Esophagus muscularis mucosa (tissue), 4 donors: ENCODE measurements at places on chromosomes 11 and 22. TPM values are rescaled to one million over a fixed set of nuclear protein-coding genes. Genes with fewer than 3 reads are reported as not detected.

HPX gene
- total RNA-seq, result 0.50 TPM

MPPED2 gene
- 4.6 TPM for total RNA-seq

CCDC73 gene
- not detected for total RNA-seq

TEX54 gene
- total RNA-seq, result not detected

KCNC1 gene
- total RNA-seq, result not detected

FOLR1 gene
- total RNA-seq, result 1.0 TPM

C22orf42 gene
- 0.26 TPM for total RNA-seq

DBX1 gene
- not detected for total RNA-seq

OR4C13 gene
- not detected for total RNA-seq

XKR3 gene
- total RNA-seq, result not detected

OR5B21 gene
- total RNA-seq, result not detected

KRTAP5-10 gene
- not detected for total RNA-seq
